ENCODE measurements at places on chromosomes 1 and 21. TPM values are rescaled to one million over a fixed set of nuclear protein-coding genes. Genes with fewer than 3 reads are reported as not detected.

DNA sequence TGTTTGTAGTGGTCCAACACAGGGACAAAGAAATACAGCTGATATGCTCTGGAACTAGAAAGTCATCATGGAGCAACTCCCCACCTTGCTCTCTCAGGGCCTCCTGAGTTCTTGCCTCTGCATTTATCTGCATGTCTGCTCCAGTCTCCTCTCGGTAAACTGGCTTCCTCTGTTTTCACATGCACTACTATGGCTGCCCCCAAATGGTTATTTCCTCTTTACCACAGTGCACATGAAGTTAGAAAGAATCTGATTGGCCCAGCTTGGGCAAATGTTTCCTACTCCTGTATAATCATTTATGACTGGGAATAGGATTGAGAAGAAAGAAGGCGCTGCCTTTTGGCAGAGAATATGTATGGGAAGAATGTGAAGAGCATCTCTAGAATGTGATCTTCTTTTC lies 16.5 kb upstream of the PSMB2 start:
- H3K4me1 ChIP-seq, result no peaks in the 10 kb centered on the region
- H3K27ac ChIP-seq, result no peak overlapping the region
- no peaks in the 10 kb centered on the region for H3K36me3 ChIP-seq
- H3K27me3 ChIP-seq, result peaks cover 17% of the 10 kb centered on the region
- H3K4me3 ChIP-seq, result no peak overlapping the region

- no peak for DNase-seq
- no peak overlapping the region for H3K4me3 ChIP-seq
- peaks cover 17% of the 10 kb centered on the region for H3K4me1 ChIP-seq
- H3K27me3 ChIP-seq, result no peaks in the 10 kb centered on the region
- no peaks in the 10 kb centered on the region for H3K36me3 ChIP-seq
Observed at GRCh38 chr1:247316590-247317197, 15.0 kb downstream of the ZNF496 start.

DNA sequence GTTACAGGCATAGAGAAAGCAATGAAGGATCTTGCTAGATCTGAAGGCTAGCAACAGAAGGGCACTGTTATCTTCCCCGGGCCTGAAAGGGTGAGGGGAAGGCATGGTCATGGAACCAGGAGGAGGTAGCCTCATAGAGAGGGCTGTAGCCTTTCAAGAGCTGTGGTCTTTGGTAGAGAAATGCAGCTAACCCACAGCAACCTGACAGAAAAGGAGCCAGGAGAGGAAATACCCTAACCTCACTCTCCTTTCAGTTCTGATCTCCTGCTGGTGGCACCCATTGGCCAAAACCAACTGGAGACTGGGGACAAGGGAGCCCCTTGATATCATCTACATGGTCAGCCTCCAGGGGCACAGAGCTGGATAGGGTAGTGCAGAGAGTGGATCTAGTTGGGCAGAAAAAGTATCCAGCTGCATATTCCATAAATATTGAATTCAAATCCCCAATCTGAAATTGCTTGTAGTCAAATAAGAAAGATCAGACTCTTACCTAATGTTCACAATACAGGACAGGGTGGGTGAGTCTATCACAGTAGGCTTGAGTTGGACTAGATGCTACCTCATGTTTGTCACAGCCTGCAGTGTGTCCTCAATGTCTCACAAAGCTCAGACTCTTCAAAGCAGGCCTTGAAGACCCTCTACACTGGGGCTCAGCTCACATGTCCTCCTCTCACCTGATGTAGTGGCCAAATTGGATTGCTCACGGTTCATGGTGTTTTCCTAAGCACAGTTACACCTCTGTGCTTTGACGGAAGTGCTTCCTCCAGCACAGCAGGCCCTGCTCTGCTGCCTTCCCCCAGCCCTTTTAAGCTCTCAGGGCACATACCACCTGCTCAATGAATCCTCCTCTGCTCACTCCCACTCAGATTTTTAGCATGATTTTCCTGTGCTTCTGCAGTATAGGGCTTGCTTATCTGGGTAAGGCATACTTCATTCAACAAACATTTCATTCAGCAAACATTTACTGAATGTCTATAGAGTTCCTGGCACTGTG lies 74.1 kb upstream of the JUN start:
- H3K4me1 ChIP-seq, result peaks cover 49% of the 10 kb centered on the region
- H3K36me3 ChIP-seq, result no peaks in the 10 kb centered on the region
- H3K27me3 ChIP-seq, result no peaks in the 10 kb centered on the region
- H3K4me3 ChIP-seq, result peak overlapping the region; percentile 47

DNA sequence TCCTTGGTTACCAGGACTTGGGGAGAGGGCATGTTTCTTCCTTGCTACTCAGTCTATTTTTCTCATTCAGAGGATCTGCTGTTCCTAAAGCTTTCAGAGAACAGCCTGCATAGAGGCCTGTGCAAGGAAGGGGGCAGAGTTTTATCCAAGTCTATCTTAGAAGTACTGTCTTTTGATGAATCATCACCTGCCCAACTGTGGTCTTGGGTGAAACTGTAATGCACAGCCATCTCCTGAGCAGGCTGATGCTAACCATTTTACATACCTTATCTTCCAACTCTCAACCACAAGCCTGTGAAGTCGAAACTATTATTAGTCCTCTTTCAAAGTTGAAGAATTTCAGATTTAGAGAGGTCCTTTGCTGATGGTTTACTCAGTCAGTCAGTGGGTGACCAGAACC lies 368.0 kb downstream of the HHAT start:
- H3K4me3 ChIP-seq, result no peak overlapping the region
- H3K27ac ChIP-seq, result no peak overlapping the region
- peaks cover 27% of the 10 kb centered on the region for H3K4me1 ChIP-seq
- peak; percentile 10 for DNase-seq

DNA sequence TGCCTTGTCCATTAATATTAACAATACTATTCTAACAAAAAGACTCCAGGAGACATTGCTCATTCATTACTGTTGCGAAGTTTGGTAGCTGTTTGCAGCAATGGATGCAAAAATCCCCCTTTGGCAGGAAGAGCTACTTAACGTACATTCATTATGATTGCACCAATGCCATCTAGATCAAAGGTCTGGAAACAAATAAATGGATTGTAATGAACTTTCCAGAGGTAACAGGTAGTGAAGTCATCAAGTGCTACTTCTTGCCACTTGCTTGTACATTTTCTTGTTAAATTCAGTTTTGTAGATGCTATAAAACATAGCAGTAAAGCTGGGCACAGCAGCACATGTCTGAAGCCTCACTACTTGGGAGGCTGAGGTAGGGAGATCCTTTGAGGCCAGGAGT lies 93.9 kb downstream of the DDAH1 start:
- no peak overlapping the region for H3K4me3 ChIP-seq
- peaks cover 19% of the 10 kb centered on the region for H3K27me3 ChIP-seq
- H3K36me3 ChIP-seq, result no peaks in the 10 kb centered on the region
- DNase-seq, result no peak
- no peaks in the 10 kb centered on the region for H3K4me1 ChIP-seq
- H3K27ac ChIP-seq, result no peak overlapping the region

- no peak for DNase-seq
- no peak overlapping the region for H3K27ac ChIP-seq
- no peaks in the 10 kb centered on the region for H3K27me3 ChIP-seq
- H3K4me1 ChIP-seq, result peaks cover 9% of the 10 kb centered on the region
- no peaks in the 10 kb centered on the region for H3K36me3 ChIP-seq
Observed at GRCh38 chr1:33143698-33144097, 38.1 kb downstream of the TRIM62 start.

DNA sequence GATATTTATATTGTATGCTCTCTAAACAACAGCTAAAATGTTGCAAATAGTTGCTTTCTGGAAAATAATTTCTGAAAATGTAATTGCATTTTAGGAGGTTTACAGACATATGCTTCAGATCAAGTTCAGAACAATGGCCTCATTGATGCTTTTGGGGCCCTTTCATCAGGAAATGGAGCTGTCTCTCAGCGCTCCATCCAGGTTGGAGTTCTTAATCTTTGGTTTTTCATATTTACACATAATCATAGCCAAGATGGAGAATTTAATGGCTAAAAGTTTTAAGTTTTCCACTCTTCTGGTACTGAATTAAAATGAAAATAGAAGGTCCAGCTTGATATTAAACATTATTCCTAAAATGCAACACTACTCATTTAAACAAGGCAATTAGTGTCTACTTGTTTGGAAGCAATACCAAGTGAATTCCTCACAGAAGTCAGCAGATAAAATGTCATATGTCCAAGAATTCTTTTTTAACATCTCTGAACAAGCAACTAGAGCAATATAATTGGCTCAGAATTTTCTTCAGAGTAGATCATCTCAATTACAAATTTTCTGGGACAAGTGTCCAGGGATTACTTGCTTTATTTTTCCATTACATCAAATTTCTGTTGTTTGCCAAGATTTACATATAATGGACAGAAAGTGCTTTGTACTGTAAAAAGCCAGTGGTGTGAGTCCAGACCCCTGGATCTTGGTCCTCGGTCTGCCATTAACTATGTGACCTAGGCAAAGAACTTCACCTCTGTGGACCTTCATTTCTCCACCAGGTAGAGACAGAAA lies 22.6 kb downstream of the CLCA1 start:
- H3K4me1 ChIP-seq, result no peaks in the 10 kb centered on the region
- no peak overlapping the region for H3K4me3 ChIP-seq
- no peak overlapping the region for H3K27ac ChIP-seq
- DNase-seq, result no peak
- peaks cover 5% of the 10 kb centered on the region for H3K27me3 ChIP-seq

GRCh38 chr1:24586970-24587820 lies 31.3 kb downstream of the NCMAP start:
- peak; percentile 58 for DNase-seq
- no peaks in the 10 kb centered on the region for H3K36me3 ChIP-seq
- peak overlapping the region; percentile 60 for H3K4me3 ChIP-seq
- H3K27me3 ChIP-seq, result peaks cover 11% of the 10 kb centered on the region
- H3K4me1 ChIP-seq, result peaks cover 12% of the 10 kb centered on the region

DNA sequence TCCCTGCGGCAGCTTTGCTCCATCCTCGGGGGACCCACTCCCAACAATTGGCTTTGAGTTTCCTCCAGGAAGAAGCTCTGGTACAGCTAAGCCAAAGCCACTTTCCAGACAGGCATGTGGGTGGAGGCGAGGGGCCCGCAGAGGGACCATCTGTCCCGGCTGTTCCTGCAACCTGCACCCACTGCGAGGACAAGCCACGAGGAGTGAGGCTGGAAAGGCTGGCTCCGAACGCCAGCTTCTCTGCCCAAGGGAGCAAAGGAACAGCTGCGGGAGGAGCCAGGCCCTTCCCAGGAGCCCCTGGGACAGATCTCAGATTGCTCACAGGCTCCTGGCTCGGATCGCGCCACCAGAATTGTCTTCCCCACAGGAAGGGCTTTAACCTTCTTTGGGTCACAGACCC lies 28.3 kb upstream of the PEF1 start:
- DNase-seq, result no peak
- peaks cover 10% of the 10 kb centered on the region for H3K4me1 ChIP-seq
- no peaks in the 10 kb centered on the region for H3K36me3 ChIP-seq
- H3K27me3 ChIP-seq, result peaks cover 20% of the 10 kb centered on the region

- H3K4me3 ChIP-seq, result no peak overlapping the region
- no peaks in the 10 kb centered on the region for H3K36me3 ChIP-seq
- DNase-seq, result no peak
- H3K27ac ChIP-seq, result no peak overlapping the region
- H3K4me1 ChIP-seq, result no peaks in the 10 kb centered on the region
- no peaks in the 10 kb centered on the region for H3K27me3 ChIP-seq
Observed at GRCh38 chr1:240768979-240769378, 157.0 kb upstream of the GREM2 start.

GRCh38 chr1:5448486-5448885 lies 543.7 kb downstream of the NPHP4 start:
- no peaks in the 10 kb centered on the region for H3K36me3 ChIP-seq
- no peaks in the 10 kb centered on the region for H3K27me3 ChIP-seq
- no peaks in the 10 kb centered on the region for H3K4me1 ChIP-seq
- H3K27ac ChIP-seq, result no peak overlapping the region
- H3K4me3 ChIP-seq, result no peak overlapping the region

DNA sequence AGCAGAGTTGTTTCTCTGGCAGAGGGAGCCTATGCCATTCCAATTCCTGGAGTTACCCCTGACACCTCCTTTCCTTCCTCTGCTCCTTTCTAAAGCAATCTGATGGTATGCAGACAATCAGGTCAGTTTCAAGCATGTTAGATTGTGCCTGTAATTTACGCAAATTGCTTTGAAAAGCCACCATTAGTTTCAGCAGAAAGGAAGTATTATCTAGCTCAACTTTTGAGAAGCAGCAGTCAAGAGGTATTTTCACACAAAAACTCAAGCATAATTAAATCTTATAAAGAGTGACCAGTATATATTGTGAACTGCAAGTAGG lies 2.2 kb downstream of the ERRFI1 start:
- DNase-seq, result no peak
- no peak overlapping the region for H3K27ac ChIP-seq
- H3K27me3 ChIP-seq, result peaks cover 69% of the 10 kb centered on the region
- no peak overlapping the region for H3K4me3 ChIP-seq
- H3K36me3 ChIP-seq, result peaks cover 5% of the 10 kb centered on the region

- DNase-seq, result no peak
- H3K27me3 ChIP-seq, result peaks cover 47% of the 10 kb centered on the region
- peaks cover 21% of the 10 kb centered on the region for H3K4me1 ChIP-seq
Observed at GRCh38 chr1:6447016-6447817, 18.8 kb downstream of the TNFRSF25 start.

DNA sequence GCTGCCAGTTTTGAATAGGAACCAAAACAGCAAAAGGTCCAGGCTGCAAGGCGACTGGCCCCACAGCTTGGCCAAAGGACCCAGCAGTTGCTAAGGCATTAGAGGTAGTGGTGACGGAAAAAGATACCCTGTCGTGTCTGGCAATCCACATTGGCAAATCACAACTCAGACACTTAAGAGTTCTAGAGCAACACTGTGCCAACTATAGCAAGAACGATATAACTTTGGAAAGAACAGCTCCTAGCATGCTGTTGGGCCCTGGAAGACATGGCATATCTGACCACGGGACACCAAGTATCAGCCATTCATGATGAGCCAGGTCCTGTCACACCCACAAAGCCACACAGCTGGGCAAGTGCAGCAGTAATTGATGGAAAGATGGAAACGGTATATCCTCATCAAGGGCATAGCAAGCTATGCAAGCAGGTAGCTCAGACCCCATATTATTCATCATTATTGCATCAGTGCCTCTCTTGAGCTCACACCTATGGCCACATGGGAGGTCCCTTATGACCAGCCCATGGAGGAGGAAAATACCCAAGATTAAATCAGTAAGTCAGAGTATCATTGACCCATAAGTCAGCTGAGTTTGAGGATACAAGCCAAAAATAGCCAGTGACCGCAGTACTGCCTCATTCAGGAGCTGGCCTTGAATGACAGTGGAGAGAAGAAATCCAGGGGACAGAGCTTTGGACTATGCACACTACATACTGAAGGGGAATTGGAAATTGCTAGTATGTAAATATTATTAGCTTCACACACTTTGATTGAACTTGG lies 221.2 kb downstream of the SETD4 start:
- no peaks in the 10 kb centered on the region for H3K4me1 ChIP-seq
- H3K27ac ChIP-seq, result no peak overlapping the region

- no peak overlapping the region for H3K4me3 ChIP-seq
- no peaks in the 10 kb centered on the region for H3K27me3 ChIP-seq
- peaks cover 2% of the 10 kb centered on the region for H3K36me3 ChIP-seq
- H3K27ac ChIP-seq, result no peak overlapping the region
- DNase-seq, result no peak
- H3K4me1 ChIP-seq, result no peaks in the 10 kb centered on the region
Observed at GRCh38 chr1:3821447-3821846, 25.1 kb upstream of the LRRC47 start.

GRCh38 chr1:228282329-228283042 lies 74.6 kb downstream of the OBSCN start:
- no peaks in the 10 kb centered on the region for H3K36me3 ChIP-seq
- no peak overlapping the region for H3K4me3 ChIP-seq
- DNase-seq, result no peak
- H3K27ac ChIP-seq, result no peak overlapping the region

Gene NFASC
- 0.38 TPM for total RNA-seq

Gene S100A1
- total RNA-seq, result not detected

Gene SH3BGR
- 4.0 TPM for total RNA-seq

Gene PGBD5
- not detected for total RNA-seq

Gene DYRK3
- total RNA-seq, result 5.9 TPM

Gene GBP2
- total RNA-seq, result 309 TPM

All from activated T-cell treated with anti-CD3 and anti-CD28 coated beads, Interleukin-2, amount 50 U/mL, for 72 hours (primary cell).